ENCODE measurements at places on chromosomes 2 and 18.

DNA sequence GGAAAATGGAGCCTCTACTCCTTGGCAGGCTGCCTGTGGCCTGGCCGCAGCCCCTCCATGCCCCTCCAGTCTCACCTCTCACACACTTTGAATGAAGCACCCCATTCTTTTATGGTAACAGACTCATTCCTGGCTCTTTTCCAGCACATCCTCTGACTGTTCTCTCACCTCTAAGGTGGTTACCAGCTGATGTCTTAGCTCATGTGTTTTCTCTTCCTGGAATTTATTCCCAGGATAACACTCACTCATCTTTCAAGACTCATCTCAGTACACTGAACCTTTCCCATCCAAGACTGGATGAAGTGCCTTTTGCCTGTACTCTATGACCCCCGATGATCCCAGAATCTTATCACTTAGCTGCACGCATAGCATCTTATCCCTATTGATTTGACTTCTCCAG lies 50.6 kb downstream of the SLC9A4 start:
- no peak for DNase-seq

DNA sequence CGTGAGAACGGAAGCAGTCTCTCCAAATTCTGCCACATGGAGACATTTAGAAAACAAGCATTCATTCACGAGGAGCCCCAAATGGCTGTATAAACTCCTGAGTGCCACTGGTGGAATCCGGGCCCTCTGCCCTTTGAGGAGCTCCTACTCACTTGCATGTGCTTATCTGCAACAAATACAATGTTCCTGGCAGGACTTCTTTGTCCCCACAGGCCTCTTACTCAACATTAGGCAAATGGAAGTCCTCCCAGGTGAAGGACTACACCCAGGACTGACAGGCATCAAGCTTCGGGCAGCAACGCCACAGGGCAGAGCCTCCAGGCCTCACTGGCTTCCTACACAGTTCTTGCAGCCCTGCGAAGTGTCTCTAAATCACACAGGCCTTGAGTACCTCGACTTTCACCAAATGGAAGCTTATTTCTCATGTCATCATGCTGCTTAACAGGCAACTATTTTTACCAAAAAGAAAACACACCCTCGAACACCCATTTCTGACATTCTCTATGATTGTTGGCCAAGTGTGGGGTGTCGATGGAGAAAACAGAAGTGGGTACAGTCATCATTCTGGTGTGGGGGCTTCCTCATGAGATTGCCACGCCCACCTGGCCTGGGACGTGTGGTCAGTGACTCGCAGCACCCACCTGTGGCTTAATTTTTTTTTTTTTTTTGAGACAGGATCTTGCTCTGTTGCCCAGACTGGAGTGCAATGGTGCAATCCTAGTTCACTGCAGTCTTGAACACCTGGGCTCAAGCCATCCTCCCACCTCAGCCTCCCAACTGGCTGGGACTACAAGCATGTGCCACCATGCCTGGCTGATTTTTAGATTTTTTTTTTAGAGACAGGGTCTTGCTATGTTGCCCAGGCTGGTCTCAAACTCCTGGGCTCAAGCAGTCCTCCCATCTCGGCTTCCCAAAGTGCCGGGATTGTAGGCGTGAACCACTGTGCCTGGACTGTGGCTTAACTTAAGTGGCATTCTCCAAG lies 186.8 kb upstream of the GLI2 start:
- DNase-seq: no peak

DNA sequence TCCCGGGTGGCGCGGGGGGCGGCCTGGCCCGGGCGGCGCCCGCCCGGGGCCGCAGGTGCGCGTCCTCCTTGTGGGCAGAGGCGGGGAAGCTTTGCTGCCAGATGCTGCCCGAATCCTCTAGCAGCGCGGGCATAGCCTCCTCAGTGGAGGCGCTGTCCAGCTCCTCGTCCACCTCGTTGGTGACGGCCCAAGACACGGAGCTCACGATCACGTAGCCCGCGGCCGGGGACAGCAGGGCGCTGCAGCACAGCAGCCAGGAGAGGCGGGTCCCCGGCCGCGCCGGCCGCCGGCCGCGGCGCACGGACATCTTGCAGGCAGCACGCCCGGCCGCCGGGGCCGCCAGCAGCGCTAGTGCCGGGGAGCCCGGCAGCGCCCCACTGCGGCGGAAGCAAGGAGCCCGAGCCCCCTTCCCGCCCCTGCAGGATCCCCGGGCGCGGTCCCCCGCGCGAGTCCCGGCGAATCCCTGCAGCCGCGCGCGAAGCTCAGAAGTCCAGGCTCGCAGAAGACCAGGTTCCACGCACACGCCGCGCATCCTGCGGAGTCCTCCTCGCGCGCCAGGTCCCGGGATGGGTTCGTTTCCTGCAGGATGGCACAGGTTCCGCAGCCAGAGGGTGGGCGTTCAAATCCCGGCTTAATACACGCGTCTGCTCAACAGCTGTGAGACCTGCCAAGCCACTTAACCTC lies at the start of gene CREG2:
Gene CREG2, minus strand, starts transcription at position 353 of the 684 bp plus-strand sequence. Its CDS starts 46 bp downstream, at position 307.
- peak; percentile 63 for DNase-seq

DNA sequence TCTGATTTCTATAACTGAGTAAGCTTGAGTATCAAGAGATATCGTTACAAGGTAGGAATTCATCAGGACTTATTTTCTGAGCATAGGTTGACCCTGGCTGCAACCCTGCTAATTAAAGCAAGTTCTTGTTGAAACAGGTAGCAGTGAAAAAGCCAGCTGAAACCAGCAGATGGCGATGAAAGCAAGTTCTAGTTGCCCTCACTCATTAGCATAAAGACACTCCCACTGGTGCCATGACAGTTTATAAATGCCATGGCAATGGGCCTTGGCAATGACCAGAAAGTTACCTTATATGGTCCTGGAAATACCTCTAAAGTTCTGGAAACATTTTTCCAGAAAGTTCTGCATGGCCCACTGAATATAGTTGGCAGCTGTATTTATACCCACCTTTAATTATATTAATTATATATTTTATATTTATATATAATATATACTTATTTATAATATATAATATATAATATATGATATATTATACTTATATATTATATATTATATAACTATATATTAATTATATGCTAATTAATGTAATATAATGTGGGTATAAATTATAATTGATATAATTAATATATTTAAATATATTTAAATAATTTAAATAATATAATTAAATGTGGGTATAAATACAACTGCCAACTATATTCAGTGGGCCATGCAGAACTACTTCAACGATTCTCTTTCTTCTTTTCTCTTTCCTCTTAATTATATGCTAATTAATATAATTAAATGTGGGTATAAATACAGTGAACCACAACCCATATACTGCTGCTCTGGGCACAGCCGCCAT lies 188.0 kb downstream of the CDH7 start:
- DNase-seq: no peak

GRCh38 chr2:27214941-27215340 lies 2.2 kb upstream of the CAD start:
- no peak for DNase-seq

DNA sequence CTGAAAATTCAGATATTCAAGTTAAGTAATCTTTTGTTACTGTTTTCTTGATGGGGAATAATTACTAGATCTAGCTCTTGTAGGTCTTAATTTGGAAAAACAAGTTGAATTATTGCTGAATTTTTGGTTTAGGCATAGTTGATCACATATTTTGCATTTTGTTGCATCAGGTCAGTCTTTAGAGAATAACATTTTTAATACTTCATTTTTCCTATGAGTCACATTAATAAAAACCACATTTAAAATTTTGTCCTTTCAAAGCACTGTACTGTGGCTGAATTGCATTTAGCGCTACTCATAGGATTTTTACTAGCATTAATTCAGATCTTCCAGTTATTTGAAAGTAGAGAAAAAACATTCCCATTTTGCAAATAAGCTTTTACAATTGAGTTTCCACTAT lies 23.2 kb downstream of the MAP4K4 start:
- no peak for DNase-seq

- DNase-seq: no peak
Observed at GRCh38 chr2:27714851-27715291, 51.2 kb downstream of the SLC4A1AP start.

Data from stimulated activated CD4-positive, alpha-beta T cell treated with anti-CD3 and anti-CD28 coated beads, Interleukin-4, amount 100 ng/mL, for 1 hour (primary cell).